ENCODE measurements at places on chromosomes 5 and 9.

GRCh38 chr5:172956228-172956627, 3.0 kb upstream of the RPL26L1 start:
- DNase-seq, result no peak

GRCh38 chr5:158236511-158237335, 377.8 kb upstream of the CLINT1 start:
- DNase-seq, result no peak

- no peak for DNase-seq
Measured at GRCh38 chr9:137339045-137339907, 37.2 kb upstream of the NRARP start.

DNA sequence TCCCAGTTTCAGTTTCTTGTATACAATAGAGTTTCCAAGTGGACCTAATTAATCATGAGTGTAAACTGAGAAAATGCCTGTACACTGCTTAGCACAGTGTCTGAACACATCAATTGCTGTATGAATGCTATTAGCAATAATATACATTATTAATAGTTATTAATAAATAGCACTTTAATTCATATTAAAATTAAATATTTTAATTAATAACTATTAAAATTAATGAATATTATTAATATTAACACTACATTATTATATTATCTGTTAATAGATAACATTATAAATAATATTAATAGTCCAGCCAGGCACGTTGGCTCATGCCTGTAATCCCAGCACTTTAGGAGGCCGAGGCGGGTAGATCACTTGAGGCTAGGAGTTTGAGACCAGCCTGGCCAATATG, 244.9 kb upstream of the ANKRD55 start:
- DNase-seq, result no peak

DNA sequence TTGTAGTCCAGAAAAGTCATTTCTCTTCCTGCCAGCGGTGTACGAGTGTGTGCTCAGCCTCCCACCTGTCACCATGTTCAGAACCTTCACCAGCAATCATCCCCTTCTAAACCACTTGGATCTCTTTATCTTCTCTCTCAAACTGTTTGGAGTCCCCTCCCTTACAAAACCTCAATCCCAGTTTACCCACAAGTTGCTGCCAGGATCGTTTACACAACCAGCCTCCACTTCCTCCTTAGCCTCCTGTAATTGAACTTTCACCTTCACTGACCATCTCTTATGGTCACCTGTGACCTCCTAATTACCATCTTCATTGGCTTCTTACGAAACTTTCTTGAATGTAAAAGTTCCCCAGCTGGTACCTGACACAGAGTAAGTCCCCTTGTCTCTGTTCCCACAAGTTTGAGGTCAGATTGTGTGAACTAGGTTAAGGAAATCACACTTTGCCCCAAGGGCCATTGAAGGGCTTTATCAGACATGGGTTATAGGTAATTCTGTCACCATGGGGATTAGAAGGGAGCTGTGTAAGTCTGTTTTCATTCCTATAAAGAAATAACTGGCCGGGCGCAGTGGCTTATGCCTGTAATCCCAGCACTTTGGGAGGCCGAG, 20.0 kb downstream of the RNF44 start:
- no peak for DNase-seq

- no peak for DNase-seq
Measured at GRCh38 chr5:138711811-138712210, 41.4 kb upstream of the CTNNA1 start.

DNA sequence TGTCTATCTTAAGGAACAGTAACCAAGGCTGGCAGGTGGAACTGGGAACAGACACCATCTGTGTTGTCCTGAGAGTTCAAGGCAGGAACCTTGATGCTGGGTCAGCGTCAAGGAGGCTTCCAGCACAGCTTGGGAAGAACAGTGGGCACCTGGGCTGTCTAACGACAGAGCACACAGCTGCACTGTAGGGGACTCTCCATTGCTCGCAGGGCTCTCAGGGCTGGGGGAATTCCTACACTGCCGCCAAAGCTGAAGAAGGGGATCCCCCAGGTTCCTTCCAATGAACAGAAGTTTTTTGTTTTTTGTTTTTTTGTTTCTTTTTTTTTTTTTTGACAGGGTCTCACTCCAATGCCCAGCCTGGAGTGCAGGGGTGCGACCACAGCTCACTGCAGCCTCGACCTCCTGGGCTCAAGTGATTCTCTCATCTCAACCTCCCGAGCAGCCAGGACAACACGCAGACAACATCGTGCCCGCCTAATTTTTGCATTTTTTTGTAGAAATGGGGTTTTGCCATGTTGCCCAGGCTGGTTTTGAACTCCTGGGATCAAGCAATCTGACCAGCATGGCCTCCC, 81.9 kb downstream of the PTPN3 start:
- no peak for DNase-seq

DNA sequence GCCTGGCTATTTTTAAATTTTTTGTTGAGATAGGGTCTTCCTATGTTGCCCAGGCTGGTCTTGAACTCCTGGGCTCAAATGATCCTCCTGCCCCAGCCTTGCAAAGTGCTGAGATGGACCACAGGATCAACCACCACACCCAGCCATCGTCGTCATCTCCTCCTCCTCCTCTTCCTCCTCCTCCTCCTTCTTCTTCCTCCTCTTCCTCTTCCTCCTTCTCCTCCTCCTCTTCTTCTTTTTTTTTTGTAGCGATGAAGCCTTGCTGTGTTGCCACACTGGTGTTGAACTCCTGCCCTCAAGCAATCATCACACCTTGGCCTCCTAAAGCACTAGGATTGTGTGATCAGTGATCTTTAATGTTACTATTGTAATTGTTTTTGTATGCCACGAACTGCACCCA, 49.4 kb upstream of the ERBIN start:
- DNase-seq, result no peak

DNA sequence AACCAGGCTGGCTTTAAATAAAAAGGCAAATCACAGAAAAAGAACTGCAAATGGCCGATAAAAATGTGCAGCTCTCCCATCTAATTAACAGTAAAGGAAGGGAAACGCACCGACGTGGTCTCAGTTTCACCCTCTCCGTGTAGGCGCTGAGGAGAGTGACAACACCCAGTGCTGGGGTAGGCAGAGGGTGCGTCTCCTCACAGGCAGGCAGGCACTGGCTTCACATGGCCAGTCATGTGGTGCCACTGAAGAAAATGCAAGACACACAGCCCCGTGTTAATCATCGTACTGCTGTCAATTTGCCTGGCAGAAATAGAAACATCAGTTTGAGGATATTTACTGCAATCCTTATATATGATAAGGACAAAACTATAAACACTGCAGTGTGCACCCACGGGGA, 178.4 kb downstream of the FANCC start:
- no peak for DNase-seq

- DNase-seq, result peak; percentile 10
Measured at GRCh38 chr5:143051244-143052058, 281.3 kb downstream of the ARHGAP26 start.

DNA sequence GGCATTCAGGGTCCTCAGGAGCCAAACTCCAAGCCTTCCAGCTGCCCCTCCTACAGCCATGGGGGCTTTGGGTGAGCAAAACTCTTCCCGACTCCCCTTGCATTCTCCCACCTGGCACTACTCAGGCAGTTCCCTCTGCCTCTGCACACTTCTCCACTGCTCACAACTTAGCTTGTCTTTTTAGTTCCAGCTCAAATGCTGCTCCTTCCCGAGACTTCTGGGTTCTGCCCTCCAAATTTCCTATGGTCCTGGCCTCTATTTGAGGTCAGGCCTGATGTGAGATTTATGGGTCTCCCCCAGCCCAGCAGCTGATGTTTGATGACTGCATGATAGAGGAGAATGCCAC, 5.7 kb upstream of the SLC25A48 start:
- DNase-seq, result no peak

DNA sequence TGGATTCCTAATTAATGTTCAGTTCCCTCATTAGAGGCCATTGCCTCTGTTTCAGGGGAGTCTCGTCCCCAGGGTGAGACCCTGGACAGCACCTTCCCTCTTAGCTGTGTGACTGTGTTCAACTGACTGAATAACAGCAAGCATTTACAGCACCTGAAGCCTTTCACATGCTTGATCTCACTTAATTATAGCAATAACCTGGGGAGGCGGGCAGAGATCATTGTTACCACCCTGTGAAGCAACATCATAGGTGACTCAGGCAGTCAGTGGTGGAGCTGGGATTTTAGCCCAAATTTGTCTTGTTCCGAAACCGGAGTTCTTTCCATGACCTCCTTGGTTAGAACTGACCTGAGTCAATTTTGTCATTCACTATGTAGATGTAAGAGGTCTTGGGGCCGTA, 105.2 kb upstream of the RAD23B start:
- no peak for DNase-seq

GRCh38 chr5:113161806-113162205, 185.2 kb downstream of the DCP2 start:
- no peak for DNase-seq

- DNase-seq, result no peak
Measured at GRCh38 chr5:135514116-135514515, 21.6 kb downstream of the NEUROG1 start.

DNA sequence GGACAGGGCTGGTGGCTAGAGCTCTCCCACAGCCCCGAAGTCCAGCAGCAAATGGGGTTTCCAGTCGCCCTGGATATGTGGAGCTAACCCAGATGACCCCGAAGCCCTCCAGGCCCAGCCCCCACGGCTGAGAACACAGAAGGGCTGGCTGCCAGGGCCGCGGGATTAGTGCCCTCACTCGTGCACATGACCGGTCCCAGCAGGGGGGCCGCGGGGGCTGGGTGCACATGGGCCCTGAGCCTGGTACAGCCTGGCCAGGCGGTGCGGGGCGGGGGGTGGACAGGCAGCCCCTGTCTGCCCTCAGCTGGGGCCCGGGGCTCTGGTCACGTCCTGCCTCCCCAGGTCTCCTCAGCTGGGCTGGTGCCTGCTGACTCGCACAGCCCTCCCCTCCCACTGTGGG, 5.9 kb downstream of the SSNA1 start:
- no peak for DNase-seq

GRCh38 chr5:54882841-54883240, 102.6 kb downstream of the ESM1 start:
- no peak for DNase-seq

- no peak for DNase-seq
Measured at GRCh38 chr5:74850789-74851425, 15.3 kb downstream of the FAM169A start.

DNA sequence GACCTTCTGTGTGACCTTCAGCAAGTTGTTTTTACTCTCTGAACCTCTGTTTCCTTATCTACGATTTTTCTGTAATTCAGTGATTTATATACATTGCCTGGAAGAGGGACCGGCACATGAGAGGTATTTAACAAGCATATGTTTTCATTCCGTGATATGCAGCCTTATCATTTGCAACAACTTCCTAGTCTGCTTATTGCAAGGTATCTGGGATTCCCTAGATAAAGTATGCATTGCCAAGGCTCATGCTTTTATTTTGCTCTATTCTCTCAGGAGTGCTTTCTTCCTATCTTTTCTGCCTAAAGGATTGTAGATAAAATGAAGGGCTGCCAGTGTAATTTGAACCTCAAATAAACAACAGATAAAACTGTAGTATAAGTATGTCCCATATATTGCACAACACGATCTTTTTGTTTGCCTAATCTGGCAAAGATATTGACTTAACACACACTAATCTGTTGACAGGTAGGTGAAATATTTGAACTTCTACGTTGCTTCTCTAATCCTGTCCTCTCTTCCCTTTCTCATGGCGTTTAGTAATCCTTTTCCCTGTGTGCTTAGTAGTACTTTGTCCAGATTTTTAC, 377.2 kb upstream of the TNC start:
- DNase-seq, result no peak

- DNase-seq, result no peak
Measured at GRCh38 chr5:145591578-145591977, 243.6 kb downstream of the PRELID2 start.

GRCh38 chr9:4905135-4905490, 80.0 kb upstream of the JAK2 start:
- no peak for DNase-seq

DNA sequence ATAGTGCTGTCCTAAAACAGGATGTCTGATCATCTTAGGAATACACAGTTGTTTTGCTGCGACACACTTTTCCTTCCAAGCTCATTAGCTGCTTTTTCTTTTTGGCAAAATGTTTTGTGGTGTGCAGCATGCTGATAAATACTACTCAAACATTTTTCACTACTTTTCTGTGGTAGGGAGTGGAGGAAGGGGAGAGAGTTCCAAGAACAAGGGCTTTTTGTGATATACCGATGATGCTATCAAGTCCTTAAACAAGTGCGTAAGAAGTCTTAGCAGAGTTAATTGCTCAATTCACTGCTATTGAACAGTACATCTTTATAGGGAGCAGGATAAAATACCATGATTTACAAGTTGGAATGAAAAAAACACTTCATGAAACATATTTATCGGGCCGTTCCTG, 23.6 kb upstream of the TEK start:
- DNase-seq, result no peak

- no peak for DNase-seq
Measured at GRCh38 chr9:8533681-8534080, 734.1 kb upstream of the DMAC1 start.

DNA sequence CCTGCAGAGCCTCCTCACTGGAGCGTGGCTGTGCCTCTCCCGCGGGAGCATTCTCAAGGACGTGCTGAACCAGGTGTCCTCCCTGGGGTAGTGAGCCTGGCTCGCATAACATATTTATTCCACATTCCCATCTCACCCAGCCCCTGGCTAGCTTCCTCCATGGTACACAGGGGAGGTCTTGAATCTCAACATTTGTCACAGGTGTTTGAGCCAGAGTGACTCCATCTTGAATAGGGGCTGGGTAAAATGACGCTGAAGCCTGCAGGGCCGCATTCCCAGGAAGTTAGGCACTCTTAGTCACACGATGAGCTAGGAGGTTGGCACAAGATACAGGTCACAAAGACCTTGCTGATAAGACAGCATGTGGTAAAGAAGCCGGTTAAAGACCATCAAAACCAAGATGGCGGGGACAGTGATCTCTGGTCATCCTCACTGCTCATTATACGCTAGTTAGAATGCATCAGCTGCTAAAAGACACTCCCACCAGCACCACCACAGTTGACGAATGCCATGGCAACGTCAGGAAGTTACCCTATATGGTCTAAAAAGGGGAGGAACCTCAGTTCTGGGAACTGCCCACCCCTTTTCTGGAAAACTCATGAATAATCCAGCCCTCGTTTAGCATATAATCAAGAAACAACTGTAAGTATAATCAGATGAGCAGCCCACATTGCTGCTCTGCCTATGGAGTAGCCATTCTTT, 273.8 kb upstream of the IRX4 start:
- no peak for DNase-seq

- no peak for DNase-seq
Measured at GRCh38 chr5:61623401-61624069, 291.5 kb downstream of the ZSWIM6 start.

DNA sequence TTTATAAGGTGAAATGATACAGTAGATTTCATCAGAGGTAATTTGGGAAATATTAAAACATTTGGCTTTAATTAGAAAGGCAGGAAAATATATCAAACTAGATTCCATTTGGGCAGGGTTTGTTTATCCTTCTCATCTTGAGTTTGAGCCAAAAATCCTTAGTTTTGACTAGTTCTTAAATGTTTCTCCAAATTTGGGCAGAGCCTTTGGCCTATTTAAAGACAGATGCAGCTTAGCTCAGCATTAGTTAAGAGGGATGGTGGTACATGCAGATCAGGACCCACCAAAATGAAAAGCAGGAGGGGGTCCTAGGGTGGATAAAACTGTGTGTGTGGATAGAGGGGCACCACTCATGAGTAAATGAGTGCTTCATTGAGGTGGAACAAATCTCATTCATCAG, 20.3 kb upstream of the ARRDC3 start:
- no peak for DNase-seq

All from NCI-H1930 (cell line).